ENCODE measurements at places on chromosomes 16 and 17.

DNA sequence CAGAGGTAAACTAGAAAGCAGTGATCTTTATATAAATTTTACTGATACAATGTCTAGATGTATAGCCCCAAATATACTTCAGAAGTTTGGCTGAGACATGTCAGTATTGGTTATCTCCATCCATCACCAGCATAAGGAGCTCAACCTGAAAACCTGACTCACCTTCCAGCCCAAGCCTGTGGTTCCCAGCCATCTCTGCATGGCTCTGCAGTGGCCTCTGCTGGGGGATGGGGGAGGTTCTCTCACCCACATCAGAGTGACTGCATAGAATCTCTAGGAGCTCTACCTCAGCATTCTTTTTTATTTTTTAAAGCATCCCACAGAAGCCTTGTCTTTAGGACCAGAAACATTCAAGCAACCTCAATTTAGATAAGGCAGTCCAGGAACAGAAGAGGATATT, 27.3 kb downstream of the USP7 start:
- no peak for DNase-seq

DNA sequence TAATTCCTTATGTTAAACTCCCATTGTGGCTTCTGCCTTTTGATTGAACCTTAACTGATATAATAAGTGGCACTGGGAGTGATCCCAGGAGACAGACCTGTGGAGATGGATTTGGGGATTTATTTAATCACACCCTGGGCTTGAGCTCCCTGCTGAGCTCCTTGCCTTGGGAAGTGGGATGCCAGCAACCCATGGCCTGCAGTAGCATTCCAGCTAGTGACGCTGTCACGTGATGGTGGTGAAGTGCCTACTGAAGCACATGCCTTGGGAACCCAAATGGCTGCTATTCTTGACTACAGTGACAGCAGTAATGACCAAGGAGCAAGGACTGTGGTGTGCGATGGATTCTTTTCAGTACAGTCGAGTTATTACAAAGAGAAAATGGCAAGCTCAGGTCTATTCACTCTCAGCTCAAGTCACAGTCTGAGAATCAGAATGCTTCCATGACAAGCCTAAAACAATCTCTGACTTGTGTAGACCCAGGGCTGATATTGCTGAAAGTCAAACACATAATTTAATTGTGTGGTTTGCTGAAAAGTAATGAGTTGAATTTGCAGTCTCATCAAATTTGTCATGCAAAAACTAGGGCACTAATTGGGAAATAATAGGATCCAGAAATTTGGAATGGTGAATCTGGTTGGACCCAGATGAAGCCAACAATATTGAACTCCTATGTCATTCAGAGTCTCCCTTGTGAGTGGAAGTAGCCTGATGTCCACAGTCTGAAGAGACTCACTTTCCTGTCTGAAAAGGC, 47.1 kb downstream of the BCL7C start:
- DNase-seq, result no peak

DNA sequence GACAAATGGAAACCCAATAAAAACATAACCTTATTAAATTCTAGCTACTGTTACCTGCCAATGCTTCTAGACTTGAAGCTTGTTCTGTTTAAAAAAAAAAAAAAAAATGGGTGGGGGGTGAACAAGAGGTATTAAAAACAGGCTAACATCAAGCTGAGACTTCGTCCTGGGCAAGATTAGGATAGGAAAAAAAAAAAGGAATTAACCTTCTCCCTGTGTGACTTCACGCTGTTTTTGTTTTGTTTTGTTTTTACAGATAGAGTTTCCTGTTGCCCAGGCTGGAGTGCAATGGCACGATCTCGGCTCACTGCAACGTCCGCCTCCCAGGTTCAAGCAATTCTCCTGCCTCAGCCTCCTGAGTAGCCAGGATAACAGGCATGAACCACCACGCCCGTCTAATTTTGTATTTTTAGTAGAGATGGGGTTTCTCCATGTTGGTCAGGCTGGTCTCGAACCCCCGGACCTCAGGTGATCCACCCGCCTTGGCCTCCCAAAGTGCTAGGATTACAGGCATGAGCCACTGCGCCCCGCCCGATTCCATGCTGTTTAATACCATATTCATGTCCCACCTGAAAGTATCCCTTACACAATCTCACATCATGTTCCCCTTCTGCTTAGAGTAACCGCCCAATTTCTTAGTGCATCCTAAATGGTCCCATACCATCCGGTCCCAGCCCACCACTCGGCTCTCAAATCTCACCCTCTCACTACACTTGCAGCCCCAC, 2.2 kb downstream of the USP31 start:
- no peak for DNase-seq

DNA sequence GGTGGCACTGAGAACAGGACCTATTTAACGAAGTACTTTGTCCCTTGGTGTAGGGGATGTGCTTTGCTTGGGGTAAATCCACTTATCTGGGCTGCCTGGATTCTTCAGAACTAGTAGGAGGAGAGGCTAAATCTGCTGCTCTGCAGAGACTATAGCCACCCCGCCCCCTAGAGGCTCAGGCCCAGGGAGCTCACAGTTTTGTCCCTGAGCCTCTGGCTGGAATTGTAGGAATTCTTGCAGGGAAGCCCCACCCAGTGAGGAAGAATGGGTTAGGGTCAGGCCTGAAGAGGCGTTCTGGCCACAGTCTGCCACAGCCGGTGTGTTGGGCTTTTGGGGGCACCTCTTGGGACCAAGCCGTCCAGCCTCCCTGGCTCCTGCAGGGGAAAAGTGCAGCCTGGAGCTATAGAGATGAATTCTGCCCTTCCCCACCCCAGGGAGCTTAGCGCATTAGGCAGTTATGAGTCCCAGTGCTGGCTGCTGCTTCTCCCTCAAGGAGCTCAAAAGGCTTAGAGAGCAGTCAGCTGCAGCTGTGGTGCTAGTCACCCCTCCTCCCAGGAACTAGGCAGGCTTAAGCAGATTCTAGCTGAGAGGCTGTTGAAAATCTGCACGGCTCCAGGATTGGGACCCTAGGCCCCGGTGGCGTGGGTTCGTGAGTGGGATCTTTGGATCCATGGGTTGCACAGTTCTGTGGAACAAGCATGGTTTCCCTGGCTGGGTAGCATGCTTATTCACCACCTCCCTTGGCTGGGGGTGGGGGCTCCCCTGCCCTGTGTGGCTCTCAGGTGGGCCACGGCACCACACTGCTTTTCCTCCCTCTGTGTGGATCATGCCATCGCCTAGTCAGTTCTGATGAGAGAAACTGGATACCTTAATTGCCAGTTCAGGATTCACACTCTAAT, 237.4 kb upstream of the TOM1L1 start:
- no peak for DNase-seq

DNA sequence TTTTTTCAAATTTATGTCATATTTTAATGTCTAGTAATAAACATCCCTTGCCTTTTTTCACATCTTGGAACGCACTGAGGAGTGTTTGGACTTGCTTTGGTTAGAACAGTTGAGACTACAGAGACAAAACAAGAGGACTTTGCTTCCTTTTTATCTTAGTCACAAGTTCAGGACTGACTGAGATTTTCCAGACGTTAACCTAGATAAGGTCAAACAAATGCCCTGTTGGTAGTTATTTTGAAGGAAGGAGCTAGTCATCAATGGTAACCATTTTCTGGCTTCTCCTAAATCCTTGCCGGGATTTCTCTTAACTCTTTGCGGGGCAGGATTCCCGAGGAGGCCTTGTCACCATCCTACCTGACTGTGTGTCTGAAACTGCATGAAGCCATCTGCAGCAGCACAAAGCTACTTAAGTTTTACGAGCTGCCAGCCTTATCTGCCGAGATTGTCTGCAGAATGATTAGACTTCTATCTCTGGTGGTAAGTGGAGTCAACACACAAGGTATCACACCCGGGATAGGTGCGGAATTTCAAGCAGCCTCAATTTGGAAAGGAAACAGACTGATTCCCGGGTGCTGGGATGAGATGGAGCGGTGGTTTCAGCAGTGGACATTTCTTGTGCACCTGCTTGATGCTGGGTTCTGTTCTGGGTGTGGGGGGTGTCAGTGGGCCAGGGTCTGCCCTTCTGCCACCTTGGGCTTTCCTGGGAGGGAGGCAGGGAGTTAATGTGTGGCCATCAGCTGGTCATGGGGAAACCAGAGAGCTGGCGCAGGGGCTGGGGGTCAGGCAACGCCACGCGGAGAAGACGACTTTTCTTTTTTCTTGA, 48.3 kb downstream of the RNF213 start:
- no peak for DNase-seq

DNA sequence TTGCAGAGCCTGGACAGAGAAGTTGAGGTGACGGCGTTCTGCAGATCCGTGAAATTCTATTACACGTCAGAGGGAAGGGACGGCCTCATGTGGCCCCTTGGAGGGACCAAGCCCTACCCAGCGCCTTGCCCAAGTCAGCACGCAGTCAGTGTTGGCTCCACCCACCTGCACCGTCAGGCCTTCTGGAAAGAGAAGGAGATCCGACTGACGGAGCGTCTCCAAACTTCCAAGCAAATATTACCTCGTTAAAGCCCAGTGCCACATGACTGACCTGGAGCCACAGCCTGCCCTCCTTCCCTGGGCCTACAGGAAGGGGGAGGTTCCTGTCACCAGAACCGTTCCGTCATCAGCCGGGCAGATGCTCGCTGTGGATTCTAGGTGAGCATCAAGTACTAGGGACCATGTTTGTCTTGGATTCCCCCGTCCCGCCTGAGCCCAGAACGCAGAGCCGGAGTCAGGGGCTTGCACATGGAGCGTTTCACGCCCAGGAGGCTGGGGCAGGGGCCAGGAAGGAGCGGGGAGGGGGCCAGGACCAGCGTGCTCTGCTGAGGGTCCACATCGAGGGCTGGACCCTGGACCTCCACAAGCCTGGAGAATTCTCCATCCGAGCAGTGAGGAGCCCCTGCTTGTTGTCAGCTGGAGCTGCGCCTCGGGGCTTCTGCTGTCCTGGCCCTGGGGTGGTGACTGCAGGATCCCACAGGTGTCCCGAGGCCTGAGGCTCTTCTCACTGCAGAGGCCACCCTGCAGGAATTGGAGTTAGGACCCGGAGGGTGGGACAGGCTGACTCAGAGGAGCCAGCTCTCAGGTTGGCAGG, 22.6 kb upstream of the METRNL start:
- no peak for DNase-seq

- no peak for DNase-seq
Observed at GRCh38 chr16:12026741-12027490, 50.4 kb downstream of the SNX29 start.

- DNase-seq, result no peak
Observed at GRCh38 chr17:78020717-78021108, 62.2 kb downstream of the TNRC6C start.

- no peak for DNase-seq
Observed at GRCh38 chr17:38584350-38584925, 21.3 kb downstream of the SRCIN1 start.

- no peak for DNase-seq
Observed at GRCh38 chr17:82985973-82986372, 93.4 kb upstream of the METRNL start.

DNA sequence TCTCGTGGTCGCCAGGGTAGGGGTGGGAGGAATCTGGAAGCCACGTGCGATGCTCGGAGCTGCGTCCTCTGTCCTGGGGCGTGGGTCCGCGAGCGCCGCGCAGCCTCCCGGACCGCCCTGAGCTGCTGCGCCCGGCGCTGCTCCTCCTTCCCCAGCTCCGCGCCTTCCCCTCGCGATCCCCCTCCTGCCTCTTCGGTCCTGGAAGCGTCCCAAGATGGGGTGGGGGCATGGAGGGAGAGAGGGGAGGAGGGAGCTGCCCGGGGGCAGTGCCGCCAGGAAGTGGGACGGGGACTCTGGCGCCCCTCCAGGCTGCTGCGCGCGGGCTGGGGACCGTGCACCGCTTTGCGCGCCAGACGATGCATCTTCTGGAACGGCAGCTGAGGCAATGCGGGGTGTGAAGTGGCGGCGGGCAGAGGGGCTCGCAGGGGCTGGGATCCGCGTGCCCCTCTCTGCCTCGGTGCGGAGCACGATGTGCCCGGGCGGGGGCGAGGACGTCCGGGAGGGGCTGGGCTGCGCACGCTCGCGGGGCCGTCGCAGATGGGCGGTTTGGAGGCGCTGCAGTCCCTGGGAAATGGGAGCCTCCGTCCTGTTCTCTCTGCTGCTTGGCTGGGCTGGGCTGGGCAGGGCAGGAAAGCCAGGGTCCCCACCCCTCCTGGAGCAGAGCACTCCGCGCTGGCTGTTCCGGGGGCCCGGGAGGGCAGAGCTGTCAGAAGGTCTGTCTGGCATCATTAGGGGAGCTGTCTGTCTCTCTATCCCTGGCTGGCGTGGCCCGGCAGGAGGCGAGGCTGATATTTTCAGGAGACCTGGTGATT, 388.0 kb downstream of the SEC14L1 start:
- no peak for DNase-seq

- no peak for DNase-seq
Observed at GRCh38 chr17:43732958-43733357, 25.6 kb downstream of the SOST start.

DNA sequence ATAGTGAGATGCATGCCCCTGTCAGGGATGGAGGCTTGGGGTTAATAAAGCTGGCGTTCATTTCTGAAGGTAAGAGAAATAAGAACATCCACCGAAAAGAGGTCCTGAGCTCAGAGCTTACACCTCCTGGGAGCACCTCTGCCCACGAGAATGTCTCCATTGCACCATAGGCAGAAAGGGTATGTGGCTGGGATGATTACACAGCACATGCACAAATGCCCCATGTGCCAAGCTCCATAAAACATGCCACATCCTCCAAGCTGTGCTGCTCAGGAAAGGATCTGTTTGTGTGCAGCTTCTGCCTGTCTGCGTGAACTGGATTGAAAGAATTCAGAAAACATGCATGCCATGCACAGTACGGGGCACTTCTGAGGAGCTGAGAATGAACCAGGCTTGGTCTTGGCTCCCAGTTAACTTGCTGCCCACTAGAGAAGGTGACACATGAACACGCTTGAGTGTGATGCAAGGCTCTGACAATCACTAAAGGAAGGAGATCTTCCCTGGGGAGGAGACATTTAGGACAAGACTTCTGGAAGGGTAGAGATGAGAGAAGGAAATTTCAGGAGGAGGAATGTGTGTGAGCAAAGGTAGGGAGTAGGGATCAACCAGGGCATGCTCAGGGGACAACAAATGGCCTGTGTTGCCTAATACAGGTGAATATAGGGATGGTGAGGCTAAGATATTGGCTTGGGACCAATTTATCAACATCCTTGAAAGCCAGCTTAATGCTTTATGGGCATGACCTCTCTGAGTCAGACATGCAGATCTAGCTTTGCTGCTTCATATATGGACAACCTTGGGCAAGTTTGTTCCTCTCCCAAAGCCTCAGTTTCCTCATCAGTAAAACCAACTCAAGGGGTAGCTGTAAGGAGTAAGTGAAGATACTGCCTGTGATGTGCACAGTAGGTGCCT, 32.0 kb upstream of the SMPD3 start:
- no peak for DNase-seq

DNA sequence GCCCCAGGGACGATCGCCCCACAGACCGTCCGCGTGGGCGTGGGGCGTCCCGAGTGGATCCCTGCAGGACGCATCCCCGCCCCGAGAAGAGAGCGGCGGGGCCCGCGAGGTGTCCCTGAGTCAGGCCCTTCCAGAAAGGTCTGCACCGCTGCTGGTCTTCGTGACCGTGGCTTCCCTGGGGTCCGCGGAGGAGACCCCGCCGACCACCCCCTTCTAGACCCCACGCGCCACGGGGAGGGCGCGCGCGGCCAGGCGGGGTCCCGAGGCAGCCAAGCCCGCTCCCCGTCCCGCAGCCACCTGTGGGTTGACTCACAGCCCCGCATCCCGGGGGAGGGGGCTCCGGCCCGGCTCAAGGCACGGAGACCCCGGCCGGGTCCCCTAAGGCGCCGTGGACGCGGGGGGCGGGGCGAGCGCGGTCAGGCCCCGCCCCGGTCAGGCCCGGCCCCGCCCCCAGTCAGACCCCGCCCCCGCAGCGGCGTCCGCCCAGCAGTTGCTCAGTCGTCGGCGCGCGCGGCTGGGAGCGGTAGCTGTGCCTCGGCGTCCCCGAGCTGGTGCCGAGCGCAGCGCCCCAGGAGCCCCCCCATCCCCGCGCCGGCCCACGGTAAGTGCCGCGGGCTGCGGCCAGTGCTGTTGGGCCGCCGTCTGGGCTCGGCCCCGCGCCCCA, at the start of gene BAIAP3:
Gene BAIAP3 (plus strand): TSS at position 497 of the 664 bp plus-strand sequence. CDS start 4,905 bp downstream, outside the sequence.
- DNase-seq, result no peak

- no peak for DNase-seq
Observed at GRCh38 chr16:55701442-55702319, 45.9 kb downstream of the SLC6A2 start.
